Muscle of leg (tissue), 16 donors: ENCODE measurements at places on chromosomes 16 and 17.

DNA sequence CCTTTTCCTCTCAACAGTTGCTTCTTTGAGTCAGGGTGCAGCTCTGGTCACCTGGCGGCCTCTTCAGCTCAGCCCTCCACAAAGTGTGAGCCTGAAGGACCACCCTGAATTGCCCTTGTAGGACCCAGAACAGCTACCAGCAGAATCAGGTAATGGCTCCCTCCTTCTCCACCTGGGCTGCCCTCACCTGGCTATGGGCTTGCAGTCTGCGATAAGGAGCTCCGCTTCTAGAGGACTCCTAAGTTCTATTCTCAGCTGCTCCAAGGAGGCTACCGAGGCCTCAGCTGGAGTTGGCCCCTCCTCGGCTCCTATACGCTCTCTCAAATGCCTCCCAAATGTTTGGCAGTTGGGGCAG lies 13.4 kb downstream of the SMIM5 start:
- no peak for DNase-seq

DNA sequence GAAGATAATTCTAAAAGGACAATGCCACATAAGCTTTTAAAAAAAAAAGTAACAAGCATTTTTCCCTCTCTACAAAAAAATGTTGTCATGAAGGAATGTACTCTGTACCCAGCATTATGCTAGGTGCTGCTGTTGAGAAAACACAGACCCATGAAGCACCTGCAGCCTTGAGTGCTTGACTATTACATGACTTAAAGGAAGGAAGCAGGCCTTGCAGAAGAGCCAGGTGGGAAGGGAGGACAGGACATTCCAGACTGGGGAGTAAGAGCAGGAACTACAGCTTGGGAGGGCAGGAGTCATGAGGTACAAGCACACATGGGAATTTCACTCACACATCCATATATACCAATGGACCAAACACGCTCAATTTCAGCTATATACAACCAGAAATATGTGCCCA lies 3.8 kb downstream of the MYO1D start:
- no peak for DNase-seq

- DNase-seq = no peak
These were observed 1.5 kb downstream of the ZNF768 start for GRCh38 chr16:30524575-30525568.

GRCh38 chr16:30797670-30798309 lies 10.8 kb upstream of the ZNF629 start:
- no peak for DNase-seq

GRCh38 chr17:80851277-80851925 lies 140.2 kb upstream of the CHMP6 start:
- DNase-seq = no peak

GRCh38 chr16:85916141-85916890 lies 17.4 kb downstream of the IRF8 start:
- no peak for DNase-seq

DNA sequence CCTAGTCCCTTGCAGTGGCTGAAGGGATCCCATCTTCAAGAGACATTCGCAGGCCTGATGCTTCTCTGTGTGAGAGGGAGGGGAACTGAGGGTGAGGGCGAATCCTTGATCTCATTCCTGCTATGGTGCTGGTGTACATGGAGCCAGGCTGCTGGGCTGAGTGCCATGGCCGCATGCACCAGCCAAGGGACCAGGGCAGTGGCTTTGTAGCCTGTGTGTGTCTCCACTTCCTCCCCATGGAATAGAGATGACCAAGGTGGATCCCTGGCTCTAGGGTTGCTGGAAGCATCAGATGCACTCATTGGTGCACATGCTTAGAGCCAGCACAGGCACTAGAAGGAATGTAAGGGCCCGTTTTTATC lies 195.0 kb downstream of the FOXL1 start:
- no peak for DNase-seq

GRCh38 chr17:30812218-30813177 lies 12.0 kb downstream of the CRLF3 start:
- no peak for DNase-seq

GRCh38 chr16:2857451-2858244 lies at the start of gene PRSS22:
TSS of gene PRSS22 (minus strand) at chr16:2858170. CDS start at chr16:2858104, 66 bp downstream.
- DNase-seq = no peak

GRCh38 chr16:85584819-85585282 lies 28.3 kb upstream of the GSE1 start:
- no peak for DNase-seq

DNA sequence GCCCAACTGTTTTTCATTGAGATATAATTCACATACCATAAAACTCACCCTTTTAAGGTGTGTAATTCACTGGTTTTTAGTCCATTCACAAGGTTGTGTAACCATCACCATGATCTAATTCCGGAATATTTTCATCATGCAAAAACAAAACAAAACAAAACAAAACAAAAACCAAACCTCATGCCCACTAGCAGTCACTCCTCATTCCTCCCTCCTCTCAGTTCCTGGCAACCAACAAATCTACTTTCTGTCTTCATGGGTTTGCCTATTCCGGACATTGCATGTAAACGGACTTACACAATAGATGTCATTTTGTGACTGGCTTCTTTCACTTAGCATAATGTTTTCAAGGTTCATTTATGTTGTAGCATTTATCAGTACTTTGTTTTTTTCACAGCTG lies 4.5 kb upstream of the NOD2 start:
- DNase-seq = no peak

- DNase-seq = peak; percentile 25
These were observed 46.0 kb downstream of the TNRC6A start for GRCh38 chr16:24775455-24775854.

GRCh38 chr17:50239937-50240336 lies 34.3 kb upstream of the TMEM92 start:
- DNase-seq = peak; percentile 60

- DNase-seq = peak; percentile 23
These were observed 54.3 kb downstream of the MYH13 start for GRCh38 chr17:10318535-10318934.

- DNase-seq = no peak
These were observed at the start of gene SLC5A10 for GRCh38 chr17:18951941-18952842. TSS of gene SLC5A10 (plus strand) at chr17:18952165. CDS start at chr17:18952206, 41 bp downstream.

DNA sequence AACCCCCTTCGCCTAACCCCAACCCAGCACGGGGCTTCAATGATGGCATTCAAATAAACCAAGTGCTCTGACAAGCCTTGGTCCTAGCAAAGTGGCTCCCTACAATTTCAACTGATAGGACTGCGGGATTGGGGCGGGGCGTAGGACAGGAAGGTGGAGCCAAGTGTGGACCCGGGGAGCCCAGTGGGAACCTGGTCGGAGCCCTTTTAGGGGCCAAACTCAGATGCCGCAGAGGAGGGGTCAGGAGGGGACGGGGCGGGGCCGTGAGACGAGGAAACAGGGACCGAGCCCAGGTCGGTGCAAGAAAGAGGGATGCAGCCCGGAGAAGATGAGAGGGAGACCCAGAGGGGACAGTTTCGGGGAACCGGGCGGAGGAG lies 13.2 kb upstream of the CDIPT start:
- no peak for DNase-seq

DNA sequence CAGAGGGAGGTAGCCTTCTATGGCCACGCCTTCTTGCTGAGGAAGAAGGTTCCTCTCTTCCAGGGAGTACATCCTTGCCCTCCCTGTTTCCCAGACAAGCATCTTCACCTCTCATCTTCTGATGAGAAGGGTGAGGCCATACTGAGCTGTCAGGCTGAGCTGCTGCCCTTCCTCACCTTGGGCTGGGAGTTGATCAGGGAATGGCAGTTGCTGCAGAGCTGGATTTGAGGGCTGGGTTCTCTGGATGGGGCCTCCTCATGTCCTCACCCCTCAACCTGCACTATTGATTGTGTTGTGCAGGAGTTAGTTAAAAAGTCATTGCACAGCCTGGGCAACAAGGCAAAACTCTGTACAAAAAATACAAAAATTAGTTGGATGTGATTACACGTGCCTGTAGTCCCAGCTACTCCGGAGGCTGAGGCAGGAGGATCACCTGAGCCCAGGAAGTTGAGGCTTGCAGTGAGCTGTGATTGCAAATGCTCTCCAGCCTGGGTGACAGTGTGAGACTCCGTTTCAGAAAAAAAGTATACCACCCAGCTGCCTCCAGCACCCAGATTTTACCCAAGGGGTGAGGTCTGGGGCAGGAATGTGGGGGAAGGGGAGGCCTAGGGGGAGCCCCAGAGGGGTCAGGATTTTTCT lies 2.0 kb downstream of the ERBB2 start:
- DNase-seq = no peak

DNA sequence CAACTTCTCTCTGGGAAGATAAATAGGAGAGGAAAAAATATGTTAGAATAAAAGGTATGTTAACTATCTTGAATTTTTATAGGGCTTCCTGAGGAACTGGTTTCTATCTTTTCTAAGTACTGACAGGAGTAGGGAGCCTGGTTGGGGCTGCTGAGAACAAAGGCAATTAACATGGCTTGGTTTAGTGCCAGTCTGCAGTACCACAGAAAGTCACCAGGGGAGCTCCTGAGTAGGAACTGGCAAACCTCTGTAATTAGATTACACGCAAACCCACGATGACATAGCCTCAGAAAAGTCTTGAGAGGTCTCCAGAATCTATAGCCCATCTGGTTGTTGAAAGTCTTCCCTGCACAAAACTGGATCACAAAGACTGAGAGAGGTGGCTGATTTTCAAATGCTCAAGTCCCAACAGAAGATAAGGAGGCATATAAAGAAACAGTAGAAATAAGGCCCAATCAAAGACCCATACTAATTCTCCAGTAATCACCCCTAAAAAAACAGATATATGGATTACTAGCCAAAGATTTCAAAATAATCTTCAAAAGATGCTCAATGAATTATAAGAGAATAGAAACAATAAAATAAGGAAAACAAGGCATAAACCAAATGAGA lies 11.7 kb upstream of the CNTNAP4 start:
- DNase-seq = no peak

- DNase-seq = peak; percentile 74
These were observed 650 bp downstream of the ATP6V0A1 start for GRCh38 chr17:42459256-42459800.

GRCh38 chr16:68227850-68228553 lies 7.9 kb downstream of the ESRP2 start:
- peak; percentile 71 for DNase-seq

DNA sequence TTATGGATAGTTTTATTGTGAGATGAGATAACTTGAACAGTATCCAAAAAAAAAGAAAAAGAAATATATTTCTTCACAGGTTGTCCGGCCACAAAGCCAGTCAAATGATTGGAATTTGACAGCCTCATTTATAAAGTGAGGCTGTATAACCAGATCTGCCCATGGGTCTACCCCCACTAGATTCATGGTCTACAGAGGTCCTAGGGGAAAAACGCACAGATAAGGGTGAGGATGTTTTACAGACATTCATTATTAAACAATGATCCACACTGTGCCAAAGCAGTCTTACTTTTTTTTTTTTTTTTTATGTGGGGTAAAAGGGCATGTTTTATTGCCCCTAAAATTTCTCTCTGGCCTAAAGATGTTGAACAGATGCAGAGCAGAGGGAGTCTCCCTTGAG lies 1503.0 kb upstream of the CDH8 start:
- no peak for DNase-seq

DNA sequence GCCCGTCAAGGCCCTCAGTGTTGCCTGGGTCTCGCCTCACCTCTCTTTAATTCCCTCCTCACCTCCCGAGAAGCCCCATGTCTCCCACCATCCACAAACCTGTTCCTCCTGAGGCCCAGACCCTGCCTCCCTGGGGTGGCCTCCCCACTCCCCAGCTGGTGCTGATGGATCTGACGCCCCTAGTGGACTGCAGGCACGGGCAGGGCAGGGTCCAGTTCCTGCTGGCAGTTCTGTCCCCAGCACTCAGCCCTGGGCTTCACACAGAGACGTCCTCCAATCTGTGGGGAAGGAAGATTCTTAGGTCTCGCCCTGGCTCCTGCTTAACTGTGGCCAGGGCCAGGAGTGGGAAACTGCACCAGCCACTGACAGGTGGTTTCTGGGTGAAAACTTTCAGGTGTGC lies 108.8 kb downstream of the AMFR start:
- DNase-seq = no peak

GRCh38 chr17:879546-880442 lies 97.6 kb downstream of the MRM3 start:
- DNase-seq = peak; percentile 73

DNA sequence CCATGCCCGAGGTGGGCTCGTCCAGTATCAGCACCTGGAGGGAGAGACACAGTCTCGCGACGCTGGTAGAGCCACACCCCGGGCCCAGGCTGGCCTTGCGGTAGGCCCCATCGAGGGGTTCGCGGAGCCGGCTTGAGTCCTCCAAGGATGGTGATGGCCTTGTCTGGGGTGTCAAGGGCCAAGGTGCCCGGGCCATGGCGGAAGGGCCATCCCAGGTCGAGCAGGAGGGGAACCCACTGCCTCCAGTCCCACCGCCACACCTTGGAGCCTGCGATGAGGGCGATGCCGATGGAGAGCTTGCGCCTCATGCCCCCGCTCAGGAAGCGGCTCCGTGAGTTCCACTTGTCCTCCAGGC lies 29.6 kb upstream of the RNPS1 start:
- DNase-seq = no peak

GRCh38 chr16:2663553-2664546 lies 18.5 kb upstream of the KCTD5 start:
- DNase-seq = peak; percentile 31

DNA sequence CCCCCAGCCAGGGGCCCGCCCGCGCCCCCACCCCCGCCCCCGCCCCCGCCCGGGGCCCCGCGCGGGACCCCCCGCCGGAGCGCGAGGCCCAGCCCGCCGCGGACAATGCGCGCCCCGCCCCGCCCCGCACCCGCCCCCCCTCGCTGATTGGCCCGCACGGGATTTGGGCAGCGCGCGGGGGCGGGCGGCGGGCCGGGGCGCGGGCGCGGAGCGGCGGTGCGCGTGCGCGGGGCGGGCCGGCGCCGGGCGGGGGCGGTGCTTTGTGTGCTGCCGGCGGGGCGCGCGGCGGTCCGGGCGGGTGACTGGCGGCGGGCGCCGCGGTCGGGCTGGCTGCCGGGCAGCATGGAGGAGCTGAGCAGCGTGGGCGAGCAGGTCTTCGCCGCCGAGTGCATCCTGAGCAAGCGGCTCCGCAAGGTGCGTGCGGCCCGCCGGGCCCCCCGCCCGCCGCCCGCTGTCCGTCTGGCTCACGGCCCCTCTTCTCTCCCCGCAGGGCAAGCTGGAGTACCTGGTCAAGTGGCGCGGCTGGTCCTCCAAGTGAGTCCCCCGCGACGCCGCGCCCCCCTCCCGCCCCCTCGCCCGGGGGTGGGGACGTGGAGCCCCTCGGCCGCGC lies at the start of gene CBX2:
Gene CBX2 (plus strand): TSS at position 255 of the 610 bp plus-strand sequence. CDS start 88 bp downstream, at position 343.
- peak; percentile 89 for DNase-seq

DNA sequence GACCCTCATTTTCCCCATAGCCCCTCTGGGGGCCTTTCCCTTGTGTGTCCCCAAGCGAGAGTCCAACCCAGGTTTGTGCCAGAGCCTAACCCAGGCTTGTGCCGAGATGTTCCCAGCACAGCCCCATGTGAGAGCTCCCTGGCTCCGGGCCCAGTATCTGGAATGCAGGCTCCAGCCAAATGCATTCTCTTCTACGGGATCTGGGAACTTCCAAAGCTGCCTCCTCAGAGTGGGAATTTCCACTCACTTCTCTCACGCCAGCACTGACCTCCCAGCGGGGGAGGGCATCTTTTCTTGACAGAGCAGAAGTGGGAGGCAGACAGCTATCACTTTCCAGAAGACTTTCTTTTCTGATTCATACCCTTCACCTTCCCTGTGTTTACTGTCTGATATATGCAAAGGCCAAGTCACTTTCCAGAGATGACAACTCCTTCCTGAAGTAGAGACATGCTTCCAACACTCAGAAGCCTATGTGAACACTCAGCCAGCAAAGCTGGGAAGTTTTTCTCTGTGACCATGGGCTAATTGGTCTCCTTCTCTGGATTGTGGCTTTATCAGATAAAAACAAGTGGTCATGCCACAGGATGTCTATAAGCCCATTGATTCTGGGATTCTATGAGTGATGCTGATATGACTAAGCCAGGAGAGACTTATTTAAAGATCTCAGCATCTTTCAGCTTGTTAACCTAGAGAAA lies 2.5 kb upstream of the CCL2 start:
- peak; percentile 96 for DNase-seq

- no peak for DNase-seq
These were observed 53.1 kb upstream of the MARCHF10 start for GRCh38 chr17:62860962-62861873.
